NCI-H187 (cell line): ENCODE measurements at places on chromosomes 11 and 22.
A peak's percentile ranks its signal among the peaks of the same experiment; 100 is the strongest.

DNA sequence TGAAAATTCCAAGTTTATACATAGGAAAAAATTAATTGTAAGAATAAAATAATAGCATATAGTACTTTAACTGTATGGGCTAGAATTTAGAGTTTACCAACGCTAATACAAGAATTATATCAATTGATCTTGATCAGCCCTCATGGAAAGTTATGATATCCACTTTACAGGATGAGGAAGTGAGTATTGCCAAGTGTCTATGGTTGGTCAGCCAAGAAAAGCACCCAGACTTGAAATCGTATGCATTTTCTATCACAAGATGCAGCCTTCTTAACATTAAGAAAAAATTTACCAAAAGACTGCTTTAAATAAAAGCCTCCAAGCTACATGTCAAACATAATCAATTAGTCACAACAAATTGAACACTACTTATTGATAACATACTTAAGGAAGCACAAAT is 53.0 kb downstream of the DDI1 start:
- no peak for DNase-seq

DNA sequence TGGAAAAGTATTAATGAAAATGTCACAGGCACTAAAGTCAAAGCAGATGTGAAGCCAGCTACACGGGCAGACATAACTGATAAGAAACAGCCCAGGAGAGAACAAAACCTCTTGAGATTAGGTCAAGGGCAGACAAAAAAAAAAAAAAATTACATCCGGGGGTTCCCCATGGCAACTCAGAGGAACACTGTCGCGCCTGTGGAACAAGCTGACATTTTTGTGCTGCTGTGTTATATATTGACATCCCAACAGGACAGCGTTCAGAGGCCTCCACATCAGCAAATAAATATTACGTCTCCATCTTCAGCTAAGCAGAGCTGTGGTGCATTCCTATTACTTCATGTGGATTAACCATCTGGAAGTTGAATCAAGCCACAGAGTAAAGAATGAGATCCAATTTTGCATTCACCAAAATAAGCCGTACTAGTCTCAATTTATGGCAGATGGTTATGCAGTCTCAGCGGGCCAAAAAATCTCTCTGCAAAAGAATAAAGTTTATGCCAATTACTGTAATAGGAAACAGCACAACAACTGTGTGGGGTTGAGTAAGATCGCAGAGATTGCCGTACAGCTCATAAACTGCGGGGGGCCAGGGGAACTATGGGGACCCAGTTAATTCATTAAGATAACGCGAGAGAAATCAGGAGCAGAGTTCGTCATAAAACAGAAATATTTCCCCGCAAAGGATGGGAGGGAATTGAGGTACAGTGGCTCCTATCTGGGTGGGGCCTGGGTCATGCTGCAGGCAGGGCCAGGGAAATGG is 41.3 kb upstream of the MN1 start:
- DNase-seq = no peak

DNA sequence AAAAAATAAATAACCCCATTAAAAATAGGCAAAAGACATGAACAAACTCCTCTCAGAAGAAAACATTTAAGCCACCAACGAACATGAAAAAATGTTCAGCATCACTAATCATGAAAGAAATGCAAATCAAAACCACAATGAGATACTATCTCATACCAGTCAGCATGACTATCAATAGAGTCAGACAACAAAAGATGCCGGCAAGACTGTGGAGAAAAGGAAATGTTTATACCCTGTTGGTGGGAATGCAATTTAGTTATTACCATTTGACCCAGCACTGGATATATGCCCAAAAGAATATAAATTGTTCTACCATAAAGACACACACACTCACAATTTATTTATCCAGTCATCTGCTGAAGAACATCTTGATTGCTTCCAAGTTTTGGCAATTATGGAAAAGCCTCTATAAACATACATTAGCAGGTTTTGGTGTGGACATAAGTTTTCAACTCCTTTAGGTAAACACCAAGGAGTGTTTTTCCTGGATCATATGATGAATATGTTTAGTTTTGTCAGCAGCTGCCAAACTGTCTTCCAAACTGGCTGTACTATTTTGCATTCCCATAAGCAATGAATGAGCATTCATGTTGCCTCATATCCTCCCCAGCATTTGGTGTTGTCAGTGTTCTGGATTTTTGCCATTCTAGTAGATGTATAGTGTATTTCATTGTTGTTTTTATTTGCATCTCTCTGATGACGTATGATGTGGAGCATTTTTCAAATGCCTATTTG is 28.0 kb downstream of the OR8D1 start:
- DNase-seq = no peak

DNA sequence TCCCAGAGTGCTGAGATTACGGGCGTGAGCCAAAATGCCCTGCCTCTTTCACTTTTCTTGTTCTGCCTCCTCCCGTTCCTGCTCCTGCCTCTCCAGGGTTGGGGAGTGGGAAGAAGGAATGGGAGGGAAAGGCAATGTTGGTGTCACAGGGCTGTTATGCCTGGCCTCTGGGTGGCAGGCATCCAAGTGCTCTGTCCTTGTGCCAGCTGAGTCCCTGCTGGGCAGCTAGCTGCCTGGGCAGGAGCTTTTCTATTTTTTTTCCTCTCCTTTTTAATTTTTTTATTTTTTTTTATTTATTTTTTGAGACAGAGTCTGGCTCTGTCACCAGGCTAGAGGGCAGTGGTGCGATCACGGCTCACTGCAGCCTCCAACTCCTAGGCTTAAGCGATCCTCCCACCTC is 4.1 kb upstream of the SAC3D1 start:
- no peak for DNase-seq

DNA sequence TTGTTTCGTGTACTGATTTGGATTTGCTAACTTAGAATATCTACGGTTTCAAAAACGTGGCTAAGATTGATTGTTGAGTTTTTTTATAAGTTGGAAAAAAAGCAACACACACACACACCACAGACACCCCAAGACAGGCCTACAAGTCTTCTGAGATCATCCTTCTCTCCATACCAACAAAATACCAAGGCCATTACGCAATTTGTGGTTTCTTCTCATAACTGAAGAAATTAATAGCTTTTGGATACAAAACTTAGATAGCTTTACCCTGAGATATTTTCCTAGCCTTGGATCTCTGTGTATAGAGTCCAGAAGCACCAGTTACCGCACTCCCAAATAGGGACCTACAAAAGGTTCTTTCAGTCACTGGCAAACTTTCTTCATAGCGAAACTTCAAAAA is 113.6 kb downstream of the SIK3 start:
- DNase-seq = no peak

DNA sequence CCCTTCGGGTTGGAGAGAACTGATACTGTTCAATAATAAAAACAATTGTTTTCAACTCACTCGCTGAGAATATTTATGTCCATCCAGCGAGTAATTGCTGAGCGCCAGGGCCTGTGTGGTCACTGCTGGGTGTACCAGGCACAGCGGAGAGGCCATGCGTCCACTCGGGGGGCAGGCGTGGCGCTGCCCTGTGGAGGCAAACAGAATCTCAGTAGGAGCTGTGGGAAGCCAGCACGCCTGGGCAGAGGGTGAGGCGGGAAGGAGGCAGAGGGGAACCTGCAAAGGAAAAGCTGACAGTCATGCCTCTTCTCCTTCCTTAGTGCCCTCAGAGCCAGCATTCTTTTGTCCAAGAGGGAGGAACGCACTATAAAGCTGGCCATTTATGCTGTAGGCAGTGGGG is 11.4 kb downstream of the GLB1L3 start:
- no peak for DNase-seq

GRCh38 chr22:45019861-45020655 is 10.3 kb upstream of the PHF21B start:
- no peak for DNase-seq

- no peak for DNase-seq
These were observed 857.6 kb downstream of the METTL15 start for GRCh38 chr11:28965819-28966218.

DNA sequence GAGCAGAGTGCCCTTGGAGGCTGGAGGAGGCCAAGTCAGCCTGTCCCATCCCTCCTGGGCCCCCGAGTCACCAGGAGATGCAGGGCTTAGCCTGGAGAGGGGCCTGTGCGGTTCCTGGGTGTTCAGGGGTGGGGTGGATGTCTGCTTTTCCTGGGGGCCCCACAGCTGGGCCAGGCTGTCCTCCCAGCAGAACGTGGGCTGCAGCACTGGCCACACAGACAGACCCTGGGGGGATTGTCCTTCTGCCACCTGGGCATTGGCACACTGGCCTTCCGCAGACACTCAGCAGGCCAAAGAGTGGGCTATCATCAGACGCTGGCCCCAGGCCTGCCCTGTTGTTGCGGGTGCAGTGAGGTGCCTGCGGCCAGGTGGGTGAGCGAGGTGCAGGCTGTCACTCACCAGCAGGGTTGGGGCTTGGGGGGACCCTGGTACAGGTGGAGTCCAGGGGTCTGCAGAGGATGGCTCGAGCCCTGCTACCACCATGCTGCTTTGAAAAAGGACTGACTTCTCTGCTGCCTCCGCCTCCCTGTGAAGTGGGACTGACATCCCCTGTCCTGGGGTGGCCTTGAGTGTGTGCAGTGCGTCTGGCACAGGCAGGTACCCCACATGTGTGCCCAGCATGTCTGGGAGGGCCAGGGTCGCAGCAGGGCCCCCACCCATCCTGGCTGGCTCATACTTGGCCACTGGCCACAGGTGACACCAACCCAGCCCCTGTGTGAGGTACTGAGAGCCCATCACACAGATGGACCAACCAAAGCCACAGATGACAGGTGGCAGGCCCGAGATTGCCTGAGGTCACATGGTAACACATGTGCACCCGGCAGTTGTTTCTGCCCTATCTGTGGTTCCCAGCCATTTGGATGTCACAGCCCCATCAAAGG is 39.0 kb upstream of the KCNQ1OT1 start:
- no peak for DNase-seq

GRCh38 chr11:116948391-116948790 is 111.0 kb upstream of the APOA1 start:
- no peak for DNase-seq

DNA sequence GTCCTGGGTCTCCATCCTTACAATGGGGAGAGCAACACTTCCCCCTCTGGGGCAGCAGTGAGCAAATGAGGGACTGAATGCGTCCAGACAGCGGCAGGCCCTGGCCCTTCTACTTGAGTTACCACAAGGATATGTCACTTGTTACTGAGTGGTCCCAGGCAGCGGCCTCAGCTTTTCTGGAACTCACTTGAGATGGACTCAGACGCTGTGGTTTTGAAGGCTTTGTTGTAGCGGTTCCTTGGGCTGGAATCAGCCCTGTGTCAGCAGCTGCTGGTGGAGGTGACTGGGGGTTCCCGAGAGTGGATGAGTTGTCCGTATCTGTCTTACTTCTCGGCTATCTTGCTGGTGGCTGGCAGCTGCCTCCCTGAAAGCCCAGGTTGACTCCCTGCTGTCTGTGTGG is 77.0 kb downstream of the MICAL2 start:
- no peak for DNase-seq

- no peak for DNase-seq
These were observed 21.2 kb downstream of the ARL14EP start for GRCh38 chr11:30344085-30344484.

DNA sequence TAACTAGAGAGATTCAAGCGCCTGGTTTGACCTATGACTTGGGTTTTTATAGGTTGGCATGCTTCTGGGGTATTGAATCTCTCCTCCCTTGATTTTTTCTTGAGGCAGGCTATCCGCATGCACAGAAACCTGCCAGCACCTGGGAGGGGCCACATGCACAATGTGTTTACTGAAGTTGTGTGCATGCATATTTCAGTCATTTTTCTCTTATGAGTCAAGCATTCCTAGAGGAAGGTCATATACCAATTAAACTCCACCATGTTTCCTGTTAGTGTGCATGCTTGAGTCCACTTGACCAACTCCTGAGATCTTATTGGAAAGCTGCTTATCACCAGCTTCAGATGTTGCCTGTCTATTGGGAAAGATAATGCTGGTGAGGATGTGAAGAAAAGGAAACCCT is 1718.4 kb downstream of the LRRC4C start:
- DNase-seq = no peak

- no peak for DNase-seq
These were observed 11.8 kb upstream of the RAPSN start for GRCh38 chr11:47460571-47461235.

GRCh38 chr22:41175546-41175945 is 29.6 kb upstream of the L3MBTL2 start:
- DNase-seq = no peak

DNA sequence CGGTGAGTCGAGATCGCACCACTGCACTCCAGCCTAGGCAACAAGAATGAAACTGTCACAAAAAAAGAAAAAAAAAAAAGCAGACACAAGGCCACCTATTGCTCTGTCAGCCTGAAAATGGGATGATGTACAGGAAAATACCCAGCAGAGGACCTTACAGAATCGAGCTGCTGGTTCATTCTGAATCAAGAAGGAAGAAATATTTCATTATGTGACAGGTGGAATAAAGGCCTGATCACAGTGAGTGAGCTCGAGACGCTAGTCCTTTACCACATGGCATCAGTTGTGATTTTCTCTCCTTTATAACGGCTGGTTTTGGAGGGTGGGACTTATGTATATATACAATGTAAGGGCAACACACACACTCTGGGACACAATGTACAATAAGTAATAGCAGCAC is 340.0 kb downstream of the LARGE1 start:
- no peak for DNase-seq

DNA sequence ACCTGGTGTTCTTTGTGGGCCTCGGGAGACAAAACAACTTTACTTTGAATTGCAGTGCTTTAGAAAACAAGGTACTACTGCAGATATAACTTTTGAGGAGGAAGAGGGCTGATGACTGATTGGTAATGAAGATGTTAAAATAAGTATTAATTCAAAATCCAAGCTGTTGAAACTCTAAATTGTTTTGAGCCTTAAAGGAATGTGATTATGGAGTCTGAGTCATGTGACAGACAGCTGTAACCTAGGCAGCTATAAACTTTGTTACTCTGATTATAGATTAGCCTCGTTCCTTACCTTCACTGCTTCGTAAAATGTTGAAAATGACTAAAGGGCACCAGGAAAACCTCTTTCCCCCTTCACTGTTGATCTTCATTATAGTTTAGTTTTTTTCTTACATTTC is 43.4 kb downstream of the MS4A2 start:
- DNase-seq = no peak

DNA sequence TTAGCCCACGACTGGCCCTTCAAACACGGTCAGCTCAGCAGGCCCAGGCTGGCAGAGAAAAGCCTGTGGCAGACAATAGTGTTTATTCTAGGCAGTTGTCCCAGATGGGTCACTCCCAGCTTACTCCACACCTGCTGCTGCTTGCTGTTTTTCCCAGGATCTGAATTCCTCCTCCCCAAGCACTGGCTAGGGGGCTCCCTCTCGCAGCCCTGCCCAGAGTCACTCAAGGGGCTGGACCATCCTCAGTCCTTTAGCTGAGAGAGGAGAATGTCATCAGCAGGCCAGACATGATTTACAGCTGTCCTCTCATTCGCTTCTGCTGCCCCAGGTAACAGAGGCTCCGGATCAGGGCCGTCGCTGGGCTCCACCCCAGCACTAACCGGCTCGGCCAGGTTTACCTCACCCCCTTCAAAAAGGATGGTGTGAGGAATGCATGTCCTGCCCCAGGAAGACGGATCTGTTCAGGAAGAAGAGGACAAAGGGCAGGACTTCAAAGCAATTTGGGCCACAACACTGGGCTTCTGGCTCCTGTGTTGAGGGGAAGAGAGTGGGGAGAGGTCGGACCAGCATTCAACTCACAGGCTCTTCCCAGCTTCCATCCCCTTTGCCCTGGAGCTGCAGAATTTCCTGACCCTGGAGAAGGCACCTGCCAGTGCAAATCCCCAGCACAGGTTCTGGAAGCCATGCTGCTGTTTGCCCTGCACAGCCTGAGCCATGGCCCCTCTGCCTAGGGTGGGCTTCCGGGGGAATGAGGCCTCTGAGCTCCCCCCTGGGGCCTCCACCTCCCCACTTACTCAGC is 59.7 kb upstream of the BARX2 start:
- DNase-seq = peak; percentile 22

- DNase-seq = no peak
These were observed 62.2 kb upstream of the KCNQ1OT1 start for GRCh38 chr11:2762031-2762380.
